GM12864 (cell line): ENCODE measurements at places on chromosomes 7 and 10.

GRCh38 chr10:73810735-73811465 is 498 bp downstream of the NDST2 start:
- DNase-seq: no peak

- DNase-seq: no peak
Measured at GRCh38 chr7:33201821-33202220, 72.5 kb downstream of the BBS9 start.

GRCh38 chr7:88092676-88092999 is 127.2 kb downstream of the SRI start:
- no peak for DNase-seq

DNA sequence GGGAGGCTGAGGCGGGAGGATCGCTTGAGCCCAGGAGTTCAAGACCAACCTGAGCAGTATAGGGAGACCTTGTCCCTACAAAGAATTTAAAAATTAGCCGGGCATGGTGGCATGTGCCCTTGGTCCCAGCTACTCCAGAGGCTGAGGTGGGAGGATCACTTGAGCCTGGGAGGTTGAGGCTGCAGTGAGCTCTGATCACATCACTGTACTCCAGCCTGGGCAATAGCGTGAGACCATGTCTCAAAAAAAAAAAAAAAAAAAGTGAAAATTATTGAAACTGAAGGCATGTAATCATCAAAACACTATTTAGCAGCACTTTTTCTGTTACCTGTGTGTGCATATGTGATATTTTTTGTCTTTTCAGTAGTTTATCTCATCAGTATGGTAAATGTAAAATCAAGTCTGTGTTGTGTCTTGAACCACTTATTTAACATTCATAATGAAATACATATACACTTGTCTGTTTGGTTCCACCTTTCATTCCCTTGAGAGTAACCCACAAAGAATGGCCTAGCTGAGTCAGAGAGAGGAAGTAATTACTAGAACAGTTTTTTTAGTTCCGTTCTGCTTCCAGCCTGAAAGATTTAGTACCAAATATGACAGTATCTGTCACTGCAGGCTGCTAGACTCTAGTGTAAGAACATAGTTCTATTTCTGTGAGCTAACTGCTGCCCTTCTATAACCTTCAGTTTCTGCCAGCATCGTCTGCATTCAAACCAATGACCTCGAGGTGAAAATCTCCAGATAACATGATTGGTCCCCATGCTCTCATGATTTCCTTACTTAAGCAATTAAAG is 68.6 kb downstream of the MMRN2 start:
- peak; percentile 76 for DNase-seq

- DNase-seq: no peak
Measured at GRCh38 chr7:147182874-147183273, 1066.3 kb downstream of the CNTNAP2 start.

- DNase-seq: no peak
Measured at GRCh38 chr10:110802090-110802489, 69.6 kb upstream of the PDCD4 start.

- peak; percentile 8 for DNase-seq
Measured at GRCh38 chr10:28951484-28951883, 274.2 kb downstream of the BAMBI start.

DNA sequence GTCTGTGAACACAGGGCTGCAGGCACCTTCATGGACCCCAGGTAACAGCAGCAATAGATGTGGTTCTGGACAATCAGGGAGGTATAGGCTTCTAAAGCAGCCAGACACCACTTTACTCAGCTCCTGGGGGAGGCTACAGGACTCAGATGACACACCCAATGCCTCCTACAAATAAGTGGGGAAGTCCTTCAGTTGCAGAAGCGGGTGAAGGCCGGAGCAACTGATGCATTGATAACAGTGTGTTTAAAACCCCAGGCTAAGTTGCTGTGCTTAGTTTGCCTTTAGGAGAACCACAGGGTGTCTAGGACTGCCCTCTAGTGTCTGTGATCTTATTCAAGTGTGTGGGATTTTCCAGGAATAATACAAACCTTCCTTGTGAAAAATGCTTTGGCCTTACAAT is 5.9 kb upstream of the ITGA8 start:
- no peak for DNase-seq

DNA sequence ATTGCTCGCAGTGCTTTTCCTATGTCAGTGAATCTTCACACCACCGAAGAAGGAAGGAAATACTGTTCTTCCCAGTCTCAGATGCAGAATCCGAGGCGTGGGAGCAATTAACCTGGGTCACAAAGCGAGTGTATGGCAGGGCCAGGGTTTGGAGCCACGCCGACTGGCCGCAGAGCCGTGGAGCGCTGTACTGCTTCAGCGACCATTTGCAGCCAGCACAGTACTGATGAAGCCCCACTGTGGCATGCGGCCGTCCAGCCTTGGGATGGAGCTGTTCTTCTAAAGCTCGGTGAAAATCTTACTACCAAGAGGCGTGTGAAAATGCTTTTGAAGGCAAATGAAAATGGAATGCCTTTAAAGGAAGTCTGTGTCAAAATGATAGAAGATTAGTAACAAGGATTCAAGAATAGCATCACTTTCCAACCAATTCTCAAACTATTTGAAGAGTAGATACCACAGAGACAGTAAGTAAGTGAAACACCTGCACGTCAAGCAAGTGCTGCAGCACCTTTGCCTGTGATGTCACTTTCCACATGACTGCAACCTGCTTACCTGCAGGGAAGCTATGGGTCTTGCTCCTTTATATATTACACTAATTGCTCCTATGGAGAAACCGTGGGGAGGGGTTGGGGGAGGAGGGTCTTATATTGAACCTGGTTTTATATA is 4.9 kb downstream of the PPP2R2D start:
- DNase-seq: no peak

DNA sequence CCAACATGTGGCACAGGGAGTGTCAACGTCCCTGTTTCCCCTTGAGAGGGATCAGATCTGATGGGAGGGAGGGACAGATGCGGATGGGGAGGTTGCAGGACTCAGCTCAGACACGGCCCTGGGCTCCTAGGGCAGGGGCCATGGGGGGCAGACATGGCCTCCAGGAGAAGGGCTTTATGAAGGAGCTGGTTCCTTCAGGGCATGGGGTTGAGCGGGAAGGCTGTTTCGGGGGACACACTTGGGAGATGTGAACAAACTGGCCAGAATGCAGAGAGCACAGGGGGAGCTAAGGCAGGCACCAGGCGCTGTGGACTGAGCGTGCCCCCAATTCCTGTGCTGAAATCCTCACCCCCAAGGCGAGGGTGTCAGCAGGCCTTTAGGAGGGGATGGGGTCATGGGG is 581.9 kb upstream of the FOXK1 start:
- DNase-seq: no peak

DNA sequence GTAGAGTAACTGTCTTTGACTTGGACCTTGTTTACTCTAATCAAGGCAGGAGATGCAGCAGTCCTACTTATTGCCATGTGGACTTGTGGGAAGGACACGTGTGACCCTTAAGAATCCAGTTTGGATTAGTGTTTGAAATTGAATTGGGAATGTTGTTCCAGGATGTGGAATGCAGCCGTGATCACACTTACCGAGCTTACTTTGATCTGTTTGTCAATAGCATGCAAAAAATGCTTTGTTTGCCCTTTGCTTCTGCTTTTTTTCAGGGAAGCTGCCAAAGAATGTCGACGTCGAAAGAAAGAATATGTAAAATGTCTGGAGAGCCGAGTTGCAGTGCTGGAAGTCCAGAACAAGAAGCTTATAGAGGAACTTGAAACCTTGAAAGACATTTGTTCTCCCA is 84.7 kb downstream of the CREM start:
- DNase-seq: no peak

DNA sequence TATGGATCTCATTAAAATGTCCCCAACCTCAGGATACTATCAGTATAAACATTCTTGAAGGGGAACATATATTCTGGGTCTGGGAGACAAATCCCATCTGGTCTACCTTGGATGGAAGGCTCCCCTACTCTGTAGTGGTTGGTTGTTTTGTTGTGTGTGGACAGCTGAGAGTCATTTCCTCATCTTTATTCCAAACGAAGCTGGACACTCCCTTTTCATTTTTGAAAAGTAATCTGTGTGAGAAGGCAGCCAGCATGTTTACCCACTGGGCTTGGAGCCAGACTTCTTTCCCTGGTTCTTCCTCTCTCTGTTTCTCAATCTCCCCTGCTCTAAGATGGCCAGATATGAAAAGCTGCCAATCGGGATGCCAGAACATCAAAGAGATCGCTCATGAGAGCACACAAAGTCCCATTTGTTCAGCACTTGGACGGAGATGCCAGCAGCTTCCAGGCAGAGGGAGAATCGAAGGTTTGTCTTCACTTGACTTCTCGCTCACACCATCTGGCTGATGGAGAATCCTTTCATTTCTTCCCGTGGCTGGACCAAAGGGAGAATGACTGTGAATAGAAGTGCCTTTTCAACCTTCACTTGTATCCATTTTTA is 108.1 kb upstream of the AGR3 start:
- DNase-seq: no peak

GRCh38 chr7:68776326-68776725 is 821.9 kb upstream of the AUTS2 start:
- no peak for DNase-seq

DNA sequence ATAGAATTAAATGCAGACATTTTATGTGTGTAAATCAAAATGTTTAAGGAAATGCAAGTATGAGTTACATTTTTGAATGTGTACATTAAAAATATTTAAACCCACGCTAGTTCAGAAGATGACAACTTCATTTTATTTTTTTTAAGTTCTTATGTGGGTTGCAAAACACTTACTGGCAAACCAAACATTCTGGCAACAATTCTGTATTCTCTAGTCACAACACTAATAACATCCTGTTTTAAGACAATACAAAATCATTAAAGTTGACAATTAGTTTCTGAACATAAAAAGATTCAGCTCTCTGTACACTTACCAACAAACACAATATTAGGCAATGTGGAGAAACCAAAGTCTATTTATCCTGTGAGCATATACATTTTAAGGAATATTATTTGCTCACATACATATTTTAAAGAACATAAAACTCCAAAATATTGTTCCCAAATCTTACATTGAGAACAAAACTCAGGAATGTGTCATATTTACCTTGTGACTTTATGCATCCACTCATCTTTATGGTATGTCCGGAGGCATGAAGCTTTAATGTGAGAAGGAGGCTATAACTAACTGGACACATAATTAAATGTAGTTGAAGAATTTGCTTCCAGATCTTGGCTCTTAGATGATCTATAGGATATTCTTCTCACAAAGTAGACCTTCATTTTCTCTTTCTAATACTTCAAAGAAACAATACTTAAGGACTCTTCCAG is 134.7 kb downstream of the DGKB start:
- DNase-seq: no peak

- DNase-seq: no peak
Measured at GRCh38 chr10:132549371-132549770, 11.8 kb downstream of the INPP5A start.

DNA sequence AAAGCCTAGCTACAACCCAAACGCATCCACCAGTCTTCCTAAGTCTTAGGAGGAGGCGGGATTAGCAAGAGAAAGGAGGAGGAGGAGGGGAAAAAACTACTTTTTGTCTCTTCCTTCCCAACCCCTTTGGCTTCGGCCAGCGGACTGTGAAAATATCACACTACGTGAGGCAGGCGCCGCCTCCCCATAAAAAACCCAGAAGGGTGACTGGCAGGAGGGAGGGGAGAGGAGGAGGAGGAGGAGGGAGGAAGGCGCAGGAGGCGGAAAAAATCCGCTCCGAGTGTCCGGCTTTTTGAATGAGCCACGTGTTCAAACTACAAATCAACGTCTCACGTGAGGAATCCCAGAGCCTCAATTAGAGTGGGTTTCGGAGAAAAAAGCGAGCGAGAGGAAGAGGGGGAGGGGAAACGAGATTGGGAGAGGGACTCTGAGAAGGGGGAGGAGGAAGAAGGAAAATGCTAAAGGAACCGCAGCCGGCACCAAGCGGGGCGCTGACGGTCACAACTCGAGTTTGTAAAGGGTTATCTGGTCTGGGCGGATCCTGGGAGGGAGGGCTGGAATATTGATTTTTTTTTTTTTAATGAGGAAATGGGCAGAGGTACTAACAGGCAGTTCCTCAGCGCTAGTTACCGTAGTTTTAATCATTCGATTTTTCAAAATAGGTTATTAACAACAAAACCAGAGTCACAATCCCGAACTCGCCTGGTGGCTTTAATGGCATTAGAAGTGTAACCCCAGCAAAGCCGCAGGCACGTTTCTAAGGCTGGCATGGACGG is at the start of gene IGF2BP3:
Gene IGF2BP3, minus strand, starts transcription at position 162 of the 776 bp plus-strand sequence. CDS start 381 bp downstream, outside the sequence.
- DNase-seq: peak; percentile 91

DNA sequence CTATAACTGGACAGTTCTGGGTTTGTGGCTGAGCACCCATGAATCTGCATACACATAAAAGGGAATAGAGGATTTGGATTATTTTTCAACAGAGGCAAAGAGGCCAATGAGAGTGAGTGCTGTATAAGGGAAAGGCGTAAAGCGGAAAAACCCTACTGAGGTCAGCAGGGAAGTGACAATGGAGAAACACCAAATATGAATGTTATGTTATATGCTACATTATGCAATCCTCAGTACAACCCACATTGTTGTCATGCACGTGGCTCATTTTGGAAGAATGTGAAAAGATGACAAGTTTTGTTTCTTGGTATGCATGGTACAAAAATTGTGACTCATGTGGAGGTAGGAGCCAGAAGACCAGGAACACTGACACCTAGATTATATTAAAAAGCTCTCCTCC is 113.6 kb upstream of the AMPH start:
- no peak for DNase-seq

DNA sequence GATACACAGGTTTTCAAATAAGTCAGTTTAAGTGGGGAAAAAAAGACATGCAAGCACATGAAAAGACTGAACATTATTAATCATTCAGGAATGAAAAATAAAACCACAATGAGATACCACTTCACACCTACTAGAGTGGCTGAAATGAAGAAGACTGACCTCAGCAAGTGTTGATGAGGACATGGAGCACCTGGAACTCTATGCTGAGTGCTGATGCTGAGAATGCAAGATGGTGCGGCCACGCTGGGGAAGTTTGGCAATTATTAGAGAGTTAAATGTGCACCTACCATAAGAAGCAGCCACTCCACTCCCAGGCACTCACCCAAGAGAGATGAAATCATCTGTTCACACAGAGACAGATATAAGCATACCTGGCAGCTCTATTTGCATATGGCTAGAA is 32.9 kb upstream of the ELFN1 start:
- no peak for DNase-seq

GRCh38 chr10:8069108-8069507 is 14.6 kb downstream of the GATA3 start:
- DNase-seq: no peak

DNA sequence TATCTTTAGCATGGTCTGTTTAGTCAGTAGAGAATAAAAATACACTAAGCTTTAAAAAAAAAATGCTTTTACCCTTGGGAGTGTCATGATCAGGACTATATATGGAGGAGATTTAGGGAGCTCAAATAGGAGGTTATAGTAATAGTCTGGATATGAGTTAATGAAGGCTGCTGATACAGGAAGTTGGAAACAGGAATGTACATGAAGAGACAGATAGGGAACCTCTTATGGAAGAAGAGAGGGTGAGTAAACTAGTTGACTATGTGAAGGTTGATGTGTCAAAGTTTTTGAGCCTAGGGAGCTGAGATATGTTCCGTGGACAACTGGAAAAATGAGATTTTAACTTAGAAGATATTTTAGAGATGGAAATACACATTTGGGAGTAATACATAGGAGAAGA is 472.0 kb upstream of the FZD8 start:
- no peak for DNase-seq
